ENCODE measurements at places on chromosomes 11 and 22.

DNA sequence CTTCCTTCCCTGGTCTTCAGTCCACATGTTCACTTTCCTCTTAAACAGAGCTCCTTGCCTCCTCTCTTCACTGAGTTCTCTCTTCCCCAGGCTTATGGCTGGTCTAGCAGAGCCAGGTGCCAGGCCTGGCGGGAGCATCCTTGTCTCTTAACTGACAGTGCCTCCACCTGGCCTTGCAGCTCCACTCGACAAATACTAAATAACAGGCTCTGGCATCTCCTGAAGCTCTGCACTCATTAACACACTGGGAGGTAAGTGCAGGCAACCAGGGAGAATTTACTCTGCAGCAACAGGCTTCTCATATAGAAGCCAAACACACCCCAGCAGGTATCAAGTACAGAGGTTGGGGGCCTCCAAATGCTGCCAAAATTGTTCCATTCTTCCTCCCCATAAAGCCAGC lies 438.1 kb downstream of the SOX6 start:
- peak; percentile 78 for DNase-seq

- no peak for DNase-seq
These were observed 149.1 kb downstream of the DSCAML1 start for GRCh38 chr11:117647872-117648271.

- no peak for DNase-seq
These were observed 8.3 kb downstream of the KIRREL3 start for GRCh38 chr11:126992065-126992803.

GRCh38 chr11:72451831-72452376 lies 17.6 kb upstream of the CLPB start:
- DNase-seq: no peak

DNA sequence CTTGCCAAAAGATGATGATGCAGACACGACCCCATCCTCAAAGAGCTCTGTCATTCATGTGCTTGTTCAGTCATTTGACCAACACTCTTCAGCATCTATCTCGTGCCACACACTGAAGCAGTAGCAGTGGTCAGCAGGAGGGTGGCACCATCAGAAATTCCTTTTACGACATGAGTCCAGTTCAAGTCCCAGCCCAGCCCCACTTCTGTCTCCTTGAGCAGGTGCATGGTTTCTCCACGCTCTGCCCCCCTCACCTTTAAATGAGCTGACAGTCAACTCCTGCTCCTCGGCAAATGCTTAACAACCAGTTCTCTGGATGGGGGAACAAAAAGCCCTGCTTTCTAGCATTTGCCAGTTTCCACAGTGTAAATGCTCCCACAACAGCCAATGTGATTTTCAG lies 60.9 kb downstream of the SYN3 start:
- no peak for DNase-seq

DNA sequence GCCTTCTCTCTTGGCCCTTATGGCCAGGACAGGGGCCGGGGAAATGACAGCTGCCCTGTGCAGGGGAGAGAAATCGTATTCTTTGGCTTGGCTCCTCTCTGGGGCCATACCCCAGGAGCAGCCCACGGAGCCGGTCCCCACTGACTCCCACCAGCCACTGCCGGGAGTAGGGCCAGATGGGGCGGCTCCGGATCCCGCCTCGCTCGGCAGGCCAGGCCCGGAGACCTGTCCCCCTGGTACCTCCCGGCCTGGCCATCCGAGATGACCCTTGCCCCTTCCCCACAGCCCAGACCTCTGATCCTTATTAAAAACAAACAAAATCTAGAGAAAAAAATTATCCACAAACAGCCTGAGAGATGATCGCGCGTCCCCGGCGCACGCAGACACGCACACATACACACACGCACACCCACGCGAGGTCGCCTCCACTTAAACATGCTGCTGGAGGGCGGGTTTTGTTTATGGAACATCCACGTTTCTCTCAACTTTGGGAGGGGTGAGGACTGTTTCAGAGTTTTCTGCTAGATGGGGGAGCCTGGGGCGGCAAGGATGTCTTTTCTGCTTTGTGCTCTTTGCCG lies 59.1 kb downstream of the IGLL1 start:
- no peak for DNase-seq

DNA sequence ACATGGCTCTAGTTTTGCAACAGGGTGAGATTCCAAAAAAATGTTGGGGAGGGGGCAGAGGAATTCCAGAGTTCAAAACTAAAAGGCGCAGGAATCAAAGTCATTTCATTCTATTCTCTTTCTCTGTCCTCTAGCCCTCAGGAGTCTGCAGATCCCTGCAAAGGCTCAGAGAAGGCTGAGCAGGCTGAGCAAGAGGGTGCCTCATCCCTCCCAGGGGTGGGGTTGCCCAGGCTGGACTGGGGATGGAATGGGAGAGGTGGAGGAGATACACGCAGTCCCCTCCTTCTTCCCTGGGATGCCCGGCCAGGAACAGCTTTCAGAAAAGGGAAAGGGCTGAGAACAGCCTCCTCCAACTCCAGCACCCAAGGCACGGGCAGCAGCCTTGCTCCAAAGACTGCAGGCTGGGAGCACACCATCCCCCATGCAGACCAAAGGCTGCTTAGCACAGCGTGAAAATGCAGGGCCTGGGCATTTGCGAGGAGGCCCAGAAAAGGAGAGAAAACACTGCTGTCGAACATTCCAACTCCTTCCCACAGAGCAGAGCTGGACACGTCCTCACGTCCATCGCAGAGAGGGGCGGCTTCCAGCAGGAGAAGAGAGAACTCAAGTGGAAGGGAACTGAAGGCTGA lies 51.8 kb downstream of the MN1 start:
- no peak for DNase-seq

DNA sequence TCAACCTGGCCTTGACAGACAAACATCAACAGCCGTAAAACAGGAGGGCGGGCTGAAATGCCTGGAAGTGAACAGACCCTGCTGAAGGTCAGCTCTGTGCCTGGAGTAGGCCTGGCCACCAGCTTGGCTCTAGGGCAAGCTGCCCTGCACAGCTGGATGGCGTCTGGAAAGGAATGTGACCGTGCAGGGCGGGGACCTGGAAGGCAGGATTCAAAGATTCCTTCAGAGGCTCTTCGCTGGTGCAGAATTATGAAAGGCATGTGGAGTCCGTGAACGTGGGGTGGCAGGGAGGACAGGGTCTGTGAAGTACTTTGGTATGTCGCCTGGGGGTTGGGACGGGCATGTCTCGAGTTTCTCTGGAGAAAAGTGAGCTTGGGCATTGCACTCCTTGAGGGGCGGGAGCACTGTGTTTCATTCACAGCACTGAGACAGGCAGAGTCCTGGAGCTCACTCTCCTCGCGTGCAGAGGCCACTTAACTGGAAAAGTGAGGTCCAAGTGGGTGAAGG lies 1.5 kb downstream of the EHD1 start:
- peak; percentile 7 for DNase-seq

GRCh38 chr22:50301581-50301991 lies 5.9 kb downstream of the PLXNB2 start:
- peak; percentile 42 for DNase-seq

DNA sequence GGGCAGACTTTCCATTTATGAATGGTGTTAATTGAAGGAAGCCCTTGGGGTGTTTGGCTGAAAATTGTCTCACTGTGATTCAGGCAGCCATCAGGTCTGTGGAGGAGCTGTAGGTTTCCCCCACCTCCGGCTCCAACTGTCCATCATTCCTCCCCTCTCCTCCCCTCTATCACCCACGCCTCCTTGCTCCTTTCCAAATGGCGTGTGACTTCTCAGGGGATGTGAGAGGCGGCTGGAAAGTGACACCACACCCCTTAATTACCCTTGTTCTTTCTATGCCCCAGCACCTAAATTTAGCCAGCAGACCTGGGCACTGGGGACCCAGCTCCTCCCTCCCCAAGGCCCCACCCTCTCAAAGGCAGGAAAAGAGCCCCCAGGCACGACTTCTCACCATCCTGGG lies 38.1 kb upstream of the SYT7 start:
- no peak for DNase-seq

GRCh38 chr22:18023509-18024275 lies 669 bp downstream of the MICAL3 start:
- DNase-seq: peak; percentile 47

- no peak for DNase-seq
These were observed 68.3 kb upstream of the NAV2 start for GRCh38 chr11:19644316-19644715.

- DNase-seq: peak; percentile 66
These were observed 18.8 kb downstream of the PRPF19 start for GRCh38 chr11:60887556-60887955.

DNA sequence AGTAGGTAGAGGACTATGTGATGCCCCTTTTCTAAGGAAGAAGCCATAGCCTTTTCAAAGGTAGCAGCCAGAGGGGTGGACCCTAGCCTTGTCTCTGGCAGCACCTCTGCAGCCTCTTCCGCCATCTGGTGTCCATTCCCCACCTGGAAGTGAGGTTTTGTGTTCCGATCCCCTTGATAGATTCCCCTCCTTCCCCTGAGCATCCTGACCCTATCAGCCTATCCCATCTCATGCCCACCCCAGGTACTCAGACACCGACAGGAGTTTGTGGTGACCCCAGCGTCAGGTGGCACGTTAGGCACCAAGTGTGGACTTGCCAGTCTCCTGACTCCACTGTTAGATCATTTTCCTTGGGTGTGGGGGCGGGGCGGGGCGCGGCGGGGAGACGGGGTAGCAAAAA lies 398 bp upstream of the FAM89B start:
- DNase-seq: peak; percentile 43

GRCh38 chr11:102279641-102280170 lies 37.6 kb upstream of the BIRC3 start:
- no peak for DNase-seq

DNA sequence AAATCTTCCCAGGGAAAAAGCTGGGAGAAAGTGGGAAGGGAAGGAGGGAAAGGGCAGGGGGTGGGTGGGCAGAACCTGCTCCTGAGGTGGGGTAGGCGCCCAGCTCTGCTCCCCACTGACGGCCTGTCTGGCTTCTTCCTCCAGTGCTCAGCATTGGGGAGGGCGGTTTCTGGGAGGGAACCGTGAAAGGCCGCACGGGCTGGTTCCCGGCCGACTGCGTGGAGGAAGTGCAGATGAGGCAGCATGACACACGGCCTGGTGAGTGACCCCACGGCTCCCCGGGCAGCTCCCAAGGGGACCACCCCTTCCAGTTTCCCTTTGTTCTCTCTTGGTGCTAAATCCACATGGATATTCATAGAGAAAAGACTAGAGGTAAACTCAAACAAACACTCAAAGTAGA lies 25.9 kb downstream of the SHANK3 start:
- no peak for DNase-seq

DNA sequence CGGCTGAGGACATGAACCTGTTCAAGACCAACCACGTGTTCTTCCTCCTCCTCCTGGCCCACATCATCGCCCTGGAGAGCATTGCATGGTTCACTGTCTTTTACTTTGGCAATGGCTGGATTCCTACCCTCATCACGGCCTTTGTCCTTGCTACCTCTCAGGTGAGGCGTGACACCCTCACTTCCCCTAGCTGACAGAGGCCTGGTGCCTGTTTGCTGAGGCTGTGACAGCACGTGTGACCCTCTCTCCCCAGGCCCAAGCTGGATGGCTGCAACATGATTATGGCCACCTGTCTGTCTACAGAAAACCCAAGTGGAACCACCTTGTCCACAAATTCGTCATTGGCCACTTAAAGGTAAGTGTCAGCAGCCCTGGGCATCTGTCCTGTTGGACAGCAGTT lies 12.3 kb downstream of the FADS2 start:
- DNase-seq: no peak

DNA sequence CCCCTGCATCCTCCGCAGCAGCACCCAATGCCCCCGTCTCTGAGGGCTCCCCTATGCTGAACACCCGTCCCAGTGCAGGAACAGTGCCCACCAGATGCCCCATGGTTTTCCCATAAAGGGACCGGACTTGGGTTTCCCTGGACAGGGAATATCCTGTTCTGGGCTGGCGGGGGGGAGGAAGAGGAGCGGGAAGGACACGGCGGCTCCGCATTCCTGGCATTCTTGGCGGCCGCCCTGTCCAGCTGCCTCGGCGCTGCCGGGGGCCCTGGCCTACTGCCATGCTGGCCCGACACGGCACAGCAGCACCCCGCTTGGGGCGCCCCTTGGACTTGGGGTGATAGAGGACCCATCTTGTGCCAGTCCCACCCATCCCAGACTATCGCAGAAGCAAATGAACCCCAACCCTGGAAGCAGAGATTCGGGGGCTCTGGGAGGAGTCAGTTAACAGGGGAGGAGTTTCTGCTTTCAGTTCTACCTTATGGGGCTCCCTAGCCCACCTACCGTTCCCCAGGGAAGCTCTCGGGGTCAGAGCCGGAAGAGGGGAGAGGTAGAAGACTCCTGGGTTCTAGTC lies 23.7 kb upstream of the CBX7 start:
- no peak for DNase-seq

DNA sequence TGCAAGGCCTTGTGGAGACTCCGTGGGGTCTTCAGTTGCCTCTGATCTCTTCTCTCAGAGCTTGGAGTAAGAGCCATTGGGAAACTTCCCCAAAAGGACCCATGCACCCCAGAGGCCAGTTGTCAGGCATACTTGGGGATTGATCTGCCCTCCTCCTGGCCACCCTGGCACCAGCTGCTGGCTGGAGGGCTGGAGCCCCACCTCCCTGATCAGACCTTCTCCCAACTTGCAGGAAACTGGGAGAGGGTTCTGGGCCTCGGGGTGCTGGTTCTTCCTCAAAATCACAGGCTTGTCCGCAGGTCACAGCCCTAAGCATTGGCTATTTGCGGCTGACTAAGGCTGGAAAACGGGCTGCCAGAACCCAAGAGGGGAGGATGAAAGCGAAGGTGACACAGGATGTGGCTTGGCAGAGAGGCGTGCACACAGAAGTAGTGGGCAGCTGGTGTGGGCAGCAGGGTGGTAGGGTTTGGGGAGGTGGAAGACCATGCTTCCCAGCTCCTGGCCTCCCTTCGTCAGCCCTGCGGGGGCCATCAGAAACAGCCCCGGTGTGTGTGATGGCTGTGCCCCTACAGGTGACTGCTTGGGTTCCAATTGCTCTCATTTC lies 1.3 kb upstream of the DGKZ start:
- DNase-seq: peak; percentile 36

DNA sequence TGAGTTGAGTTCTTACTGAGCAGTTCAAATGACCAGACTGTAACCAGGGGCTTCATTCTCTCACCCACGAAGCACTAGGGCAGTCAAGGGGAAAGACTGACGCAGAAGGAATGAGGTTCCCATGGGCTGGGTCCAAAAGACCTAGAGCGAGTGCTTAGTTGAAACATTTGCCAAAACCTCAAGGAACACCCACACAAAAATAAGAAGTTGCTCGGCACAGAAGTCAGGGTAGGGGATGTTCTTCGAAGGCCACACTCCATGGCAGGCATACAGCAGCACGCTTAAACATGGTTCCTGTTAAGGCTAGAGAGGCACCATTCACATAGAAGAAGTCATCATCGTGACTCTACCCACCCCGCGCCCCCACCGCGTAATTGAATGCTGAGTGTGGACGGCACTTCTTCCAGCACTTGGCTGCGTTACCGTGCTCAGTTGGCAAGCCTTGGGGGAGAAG lies 52.9 kb downstream of the TIMP3 start:
- DNase-seq: no peak

- DNase-seq: no peak
These were observed 27.7 kb downstream of the LRRC4C start for GRCh38 chr11:41431784-41432183.
